Right kidney (tissue), 9 donors: ENCODE measurements at places on chromosomes 2 and 18.
A peak's percentile ranks its signal among the peaks of the same experiment; 100 is the strongest.

DNA sequence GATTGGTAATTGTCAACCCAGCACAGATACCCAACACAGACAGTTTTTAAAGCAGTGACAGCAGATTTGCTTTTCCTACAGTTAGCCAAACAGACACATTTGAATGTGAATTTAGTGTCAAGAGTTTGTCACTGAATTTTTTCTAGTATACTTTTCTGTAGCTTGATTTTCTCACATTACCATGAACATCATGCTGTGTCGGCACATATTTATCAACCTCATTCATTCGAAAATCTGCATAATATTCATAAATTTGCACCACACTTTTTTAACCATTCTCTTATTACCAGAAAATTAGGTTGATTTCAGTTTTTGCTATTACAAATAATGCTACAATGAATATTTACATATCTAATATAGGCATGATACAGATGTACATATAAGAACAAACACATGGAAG, 27.0 kb upstream of the DSG3 start:
- DNase-seq = no peak

DNA sequence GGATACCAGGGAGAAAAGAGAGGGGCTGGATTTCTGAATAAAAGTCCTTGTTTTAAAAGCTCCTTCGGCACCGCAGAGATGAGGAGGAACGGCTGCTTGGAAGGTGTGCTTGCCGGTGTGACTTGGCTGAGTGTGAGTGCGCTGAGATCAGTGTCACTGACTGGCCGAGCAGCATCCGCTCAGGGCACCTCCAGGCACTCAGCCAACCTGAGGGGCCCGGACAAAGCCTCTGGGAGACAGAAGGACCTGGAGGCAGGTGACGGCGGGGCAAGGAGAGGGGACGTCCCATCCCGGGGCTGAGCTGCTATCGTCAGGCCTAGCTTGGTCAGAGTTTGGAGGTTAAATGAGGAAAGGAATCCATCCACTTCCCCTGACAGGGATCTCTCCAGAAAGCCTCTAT, 16.8 kb upstream of the ALLC start:
- DNase-seq = no peak

- no peak for DNase-seq
Measured at GRCh38 chr2:8574196-8575037, 107.4 kb upstream of the ID2 start.

DNA sequence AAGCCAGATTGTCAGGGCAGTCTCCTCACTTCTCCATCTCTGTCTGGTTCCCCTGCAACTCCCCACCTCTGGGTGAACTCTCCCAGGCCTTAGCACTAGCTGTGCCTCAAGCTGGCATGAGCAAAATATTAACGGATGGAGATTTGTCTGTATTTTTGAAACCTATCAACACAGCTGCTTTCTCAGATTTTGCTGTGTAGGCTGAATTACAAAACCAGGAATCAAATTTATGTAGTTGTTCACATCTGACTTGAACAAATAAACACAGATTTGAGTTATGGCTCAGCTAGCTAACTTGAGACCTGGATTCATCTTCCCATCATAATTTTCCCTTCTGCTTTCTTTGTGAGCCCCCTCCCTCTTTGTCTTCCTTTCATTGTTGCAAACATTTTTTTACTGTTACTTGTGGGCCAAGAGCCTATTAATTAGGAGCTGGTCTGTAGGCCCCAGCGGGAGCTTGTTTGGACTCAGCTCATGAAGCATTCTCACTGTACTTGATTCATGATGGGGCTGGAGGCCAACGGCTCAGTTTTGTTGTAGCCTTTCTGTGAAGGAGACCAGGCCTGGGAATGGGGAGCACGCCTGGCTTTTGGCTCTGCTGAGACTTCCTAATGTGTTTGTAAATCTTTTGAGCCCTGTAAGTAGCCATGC, 164.1 kb upstream of the GATA6 start:
- DNase-seq = peak; percentile 17
